HFFc6 (cell line): ENCODE measurements at places on chromosomes 16 and 17.

- no peak for DNase-seq
Observed at GRCh38 chr17:72587773-72588511, 467.1 kb downstream of the SOX9 start.

DNA sequence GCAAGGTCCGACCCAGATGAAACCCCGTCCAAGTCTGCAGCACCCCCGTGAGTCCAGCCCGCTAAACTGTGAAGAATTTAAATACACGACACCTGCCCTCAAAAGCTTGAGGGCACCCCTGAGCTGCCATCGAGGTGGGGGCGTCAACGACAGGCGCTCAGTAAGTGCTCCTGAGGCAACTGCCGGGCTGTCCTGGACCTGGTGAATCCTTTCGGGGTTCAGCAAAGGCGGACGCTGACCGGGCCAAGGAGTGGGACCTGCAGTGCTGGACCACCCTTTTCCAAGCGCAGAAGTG is 512 bp upstream of the ENDOV start:
- DNase-seq = no peak

DNA sequence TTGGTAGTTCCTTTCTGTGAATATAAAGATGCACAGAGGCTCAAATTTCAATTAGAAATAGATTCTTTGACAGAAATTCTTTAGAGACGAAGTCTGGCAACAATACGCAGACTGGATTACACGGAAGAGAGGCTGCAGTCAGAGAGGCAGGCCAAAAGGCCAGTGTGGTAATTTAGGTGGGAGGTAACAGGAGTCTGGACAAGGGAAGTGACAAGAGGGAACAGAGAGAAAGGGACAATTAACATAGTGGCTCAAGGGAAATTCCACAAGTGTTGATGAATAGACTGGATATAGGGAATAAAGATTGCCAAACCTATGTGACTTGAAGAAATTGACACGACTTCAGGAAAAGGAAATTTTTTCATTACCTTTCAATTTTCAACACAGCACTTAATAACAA is 54.6 kb downstream of the STX8 start:
- DNase-seq = no peak

DNA sequence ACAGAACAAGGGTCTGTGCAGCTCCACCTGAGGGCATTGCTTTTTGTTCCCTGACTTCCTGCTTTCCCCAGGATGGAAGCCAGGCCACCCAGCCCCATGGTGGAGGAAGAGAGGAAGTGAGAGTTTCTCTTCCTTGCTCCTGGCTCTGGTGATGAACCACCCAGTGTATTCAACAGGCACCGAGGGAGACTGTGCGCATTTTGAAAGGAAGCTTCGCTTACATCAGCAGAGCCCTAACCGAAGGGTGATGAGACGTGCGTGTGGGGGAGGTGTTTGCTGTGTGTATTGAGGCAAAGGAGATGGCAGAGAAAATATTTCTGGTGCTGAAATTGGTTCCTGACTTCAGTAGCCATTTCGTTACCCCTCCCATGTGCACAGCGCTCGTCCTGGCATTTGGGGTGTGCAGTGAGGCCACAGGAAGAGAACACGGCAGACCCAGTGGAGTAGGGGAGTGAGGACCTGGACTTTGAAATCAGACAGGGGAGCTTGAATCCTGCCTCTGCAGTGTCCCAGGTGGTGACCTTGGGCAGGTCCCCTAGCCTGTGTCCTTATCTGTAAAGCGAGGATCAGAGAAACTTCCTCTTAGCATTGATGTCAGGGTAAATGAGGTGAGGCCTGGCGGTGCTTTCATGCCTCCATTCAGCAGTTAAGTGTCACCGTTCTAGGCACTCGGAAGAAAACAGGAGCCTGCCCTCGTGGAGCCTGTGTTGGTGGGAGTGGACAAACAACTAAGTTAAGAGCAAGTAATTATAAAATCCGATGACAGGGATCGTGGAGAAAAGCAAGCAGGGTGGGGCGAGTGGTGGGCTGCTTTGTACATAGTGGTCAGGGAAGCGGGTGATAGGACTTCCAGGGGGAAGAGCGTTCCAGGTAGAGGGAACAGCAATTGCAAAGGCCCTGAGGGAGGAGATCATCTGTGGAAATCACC is 7.4 kb downstream of the CMIP start:
- no peak for DNase-seq

- DNase-seq = no peak
Observed at GRCh38 chr16:57091975-57092785, at the start of gene CPNE2. Gene CPNE2, plus strand, starts transcription at chr16:57092583. Its CDS starts 18,160 bp downstream, at chr16:57110743.

GRCh38 chr16:11121083-11121608 is 134.9 kb downstream of the SOCS1 start:
- no peak for DNase-seq

- no peak for DNase-seq
Observed at GRCh38 chr17:65893692-65894279, 298.1 kb downstream of the CEP112 start.

DNA sequence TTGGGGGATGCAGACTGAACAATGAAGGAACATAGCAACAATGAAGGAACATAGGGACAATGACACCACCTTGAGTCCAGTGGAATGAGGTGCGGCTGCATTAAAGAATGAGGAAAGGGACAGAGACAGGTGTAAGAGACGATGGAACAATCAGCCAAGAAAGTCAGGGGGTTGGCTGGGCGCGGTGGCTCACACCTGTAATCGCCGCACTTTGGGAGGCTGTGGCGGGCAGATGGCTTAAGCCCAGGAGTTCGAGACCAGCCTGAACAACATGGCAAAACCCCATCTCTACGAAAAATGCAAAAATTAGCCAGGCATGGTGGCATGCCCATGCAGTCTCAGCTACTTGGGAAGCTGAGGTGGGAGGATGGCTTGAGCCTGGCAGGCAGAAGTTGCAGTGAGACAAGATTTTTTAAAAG is 13.6 kb upstream of the CBFB start:
- no peak for DNase-seq

GRCh38 chr16:88528902-88529318 is 41.3 kb upstream of the ZC3H18 start:
- DNase-seq = no peak

GRCh38 chr17:45951941-45952340 is 47.1 kb upstream of the STH start:
- DNase-seq = no peak

DNA sequence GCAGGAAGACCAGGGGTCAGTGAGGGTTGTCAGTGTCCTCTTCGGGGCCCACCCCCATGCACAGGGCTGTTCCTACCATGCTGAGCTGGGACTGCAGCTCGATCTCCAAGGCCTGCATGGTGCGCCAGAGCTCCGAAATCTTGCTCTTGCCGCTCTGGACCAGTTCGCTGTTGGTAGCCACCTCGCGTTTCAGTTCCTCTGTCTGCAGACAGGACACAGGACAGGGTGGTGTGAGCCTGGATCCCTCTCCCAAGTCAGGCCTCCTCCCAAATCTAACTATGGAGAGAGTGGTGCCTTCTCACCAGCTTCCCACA is 90.9 kb downstream of the GOSR1 start:
- DNase-seq = no peak

- no peak for DNase-seq
Observed at GRCh38 chr17:7881276-7882054, 7.1 kb upstream of the CHD3 start.

DNA sequence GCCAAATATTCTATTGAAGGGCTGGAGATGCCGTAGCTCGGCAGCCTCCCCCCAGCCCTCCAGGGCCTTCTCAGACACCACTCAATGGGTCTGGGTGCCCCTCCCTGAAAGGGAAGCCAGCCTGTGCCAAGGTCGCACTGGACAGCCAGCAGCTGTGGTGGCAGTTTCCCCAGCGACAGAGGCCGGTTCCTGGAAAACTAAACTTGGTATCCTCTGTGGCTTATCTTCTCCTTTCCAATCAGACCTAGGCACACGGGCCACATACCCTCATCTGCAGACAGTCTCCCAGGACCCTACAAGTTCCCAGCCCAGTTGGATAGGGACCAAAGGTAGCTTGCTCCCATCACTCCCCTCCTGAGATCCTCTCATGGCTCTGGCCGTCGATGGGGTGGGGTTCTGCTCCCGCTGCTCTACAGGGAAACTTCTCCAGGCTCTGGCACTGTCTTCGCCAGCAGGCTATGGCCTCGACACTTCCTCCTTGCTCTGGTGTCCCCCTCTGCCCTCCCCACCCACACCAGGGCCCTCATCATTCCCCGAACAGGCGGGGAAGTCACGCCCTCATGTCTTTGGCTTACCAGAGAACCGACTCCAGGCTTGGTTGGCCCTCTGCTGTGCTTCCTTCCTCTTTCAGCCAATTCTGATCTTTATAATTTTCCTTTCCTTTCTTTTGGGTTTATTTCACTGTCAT is 18.3 kb upstream of the IL21R start:
- no peak for DNase-seq

DNA sequence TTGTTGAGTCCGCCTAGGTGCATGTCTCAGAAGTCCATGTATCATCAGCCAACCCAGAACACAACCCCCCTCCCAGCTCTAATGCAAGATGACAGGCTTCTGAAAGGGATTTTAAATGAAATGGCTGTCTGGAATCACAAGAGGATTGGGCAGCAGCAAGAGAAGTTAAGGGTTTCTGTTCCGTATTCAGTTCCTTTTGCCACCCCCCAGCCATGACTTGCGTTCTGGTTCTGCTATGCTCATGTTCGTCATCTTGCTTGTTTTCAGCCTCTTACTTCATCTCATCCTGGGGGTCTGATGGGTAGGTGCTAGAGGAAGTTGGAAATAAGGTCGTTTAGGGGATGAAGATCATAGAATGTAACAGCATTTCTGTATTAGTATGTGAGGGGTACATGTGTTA is 12.0 kb downstream of the MINK1 start:
- no peak for DNase-seq

GRCh38 chr16:69451166-69451565 is 26.7 kb downstream of the CYB5B start:
- peak; percentile 43 for DNase-seq

- no peak for DNase-seq
Observed at GRCh38 chr16:13885700-13886099, 34.3 kb upstream of the ERCC4 start.

DNA sequence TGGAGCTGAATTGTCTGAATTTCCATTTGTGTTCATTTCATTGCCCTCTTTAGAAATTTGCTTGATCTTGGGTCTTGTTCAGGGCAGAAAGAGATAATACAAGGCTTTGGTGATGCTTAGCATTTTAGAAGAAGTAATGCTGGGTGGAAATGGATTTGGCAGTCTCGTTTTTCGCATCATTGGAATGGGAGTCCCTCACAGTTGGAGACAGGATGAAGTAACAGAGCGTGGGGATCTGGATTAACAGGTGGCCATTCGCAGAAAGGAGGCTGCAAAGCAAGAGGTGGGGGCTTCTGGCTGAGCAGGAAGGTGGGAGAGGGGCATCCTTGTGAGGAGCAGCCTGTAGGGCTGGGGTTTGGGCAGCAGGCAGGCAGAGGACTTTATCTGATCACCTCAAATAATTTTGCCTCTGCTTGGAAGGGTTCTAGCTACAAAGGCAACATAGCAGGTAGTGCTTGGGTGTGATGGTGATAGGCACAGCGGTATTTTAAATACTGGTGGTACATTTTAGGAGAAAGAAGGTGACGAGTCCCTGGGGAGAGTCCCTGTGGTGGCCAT is 17.0 kb downstream of the KSR1 start:
- DNase-seq = no peak

DNA sequence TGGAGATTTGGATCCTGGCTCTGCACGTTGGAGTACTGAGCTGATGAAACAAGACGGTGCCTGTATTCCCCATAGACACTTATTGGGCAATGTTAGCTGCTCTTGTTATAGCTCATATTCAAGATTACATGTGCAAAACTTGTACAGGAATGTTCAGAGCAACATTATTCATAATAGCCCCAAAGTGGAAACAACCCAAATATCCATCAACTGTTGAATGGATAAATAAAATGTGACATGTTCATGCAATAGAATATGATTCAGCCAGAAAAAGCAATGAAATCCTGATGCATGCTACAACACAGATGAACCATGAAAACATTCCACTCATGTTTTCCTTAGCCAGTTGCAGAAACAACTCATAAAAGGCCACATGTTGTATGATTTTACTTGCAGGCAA is 5.7 kb upstream of the SDR42E1 start:
- no peak for DNase-seq

DNA sequence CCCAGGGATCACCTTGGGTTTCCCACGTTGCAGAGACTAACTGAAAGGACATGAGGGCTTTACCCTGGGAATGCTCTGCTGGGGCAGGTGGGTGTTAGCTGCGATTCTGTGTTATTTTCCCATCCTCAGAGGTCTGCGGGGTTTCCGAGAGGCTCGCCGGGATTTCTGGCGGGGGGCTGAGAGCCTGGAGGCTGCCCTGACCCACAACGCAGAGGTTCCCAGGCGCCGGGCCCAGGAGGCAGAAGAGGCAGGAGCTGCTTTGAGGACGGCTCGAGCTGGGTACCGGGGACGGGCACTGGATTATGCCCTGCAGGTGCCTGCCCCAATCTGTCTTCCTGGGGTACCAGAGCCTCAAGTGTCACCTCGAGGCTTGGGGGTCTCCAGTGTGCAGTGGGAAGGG is 6.9 kb downstream of the ACAP1 start:
- no peak for DNase-seq

- DNase-seq = no peak
Observed at GRCh38 chr16:67915831-67916723, 15.6 kb downstream of the CTRL start.

GRCh38 chr17:61997664-61998063 is 67.4 kb downstream of the MED13 start:
- DNase-seq = peak; percentile 75

- DNase-seq = no peak
Observed at GRCh38 chr16:79317521-79317920, 283.0 kb downstream of the MAF start.

DNA sequence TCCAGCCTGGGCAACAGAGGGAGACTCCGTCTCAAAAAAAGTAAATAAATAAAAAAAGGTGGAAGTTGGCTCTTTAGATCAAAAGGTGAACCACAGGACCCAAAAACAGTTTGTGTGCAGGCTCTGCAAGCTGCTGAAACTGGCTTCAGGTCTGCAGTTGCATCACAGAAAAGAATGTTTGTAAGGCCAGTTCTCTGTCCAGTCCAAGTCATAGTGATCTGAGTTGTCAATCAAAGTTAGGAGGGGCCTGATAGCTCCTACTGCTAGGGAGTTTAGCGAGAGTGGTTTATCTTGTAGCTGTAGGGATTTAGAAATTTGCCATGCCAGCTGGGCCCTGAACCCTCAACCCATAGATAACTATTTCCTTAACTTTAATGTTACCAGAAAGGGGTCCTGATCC is 101.2 kb upstream of the CACNG5 start:
- no peak for DNase-seq

DNA sequence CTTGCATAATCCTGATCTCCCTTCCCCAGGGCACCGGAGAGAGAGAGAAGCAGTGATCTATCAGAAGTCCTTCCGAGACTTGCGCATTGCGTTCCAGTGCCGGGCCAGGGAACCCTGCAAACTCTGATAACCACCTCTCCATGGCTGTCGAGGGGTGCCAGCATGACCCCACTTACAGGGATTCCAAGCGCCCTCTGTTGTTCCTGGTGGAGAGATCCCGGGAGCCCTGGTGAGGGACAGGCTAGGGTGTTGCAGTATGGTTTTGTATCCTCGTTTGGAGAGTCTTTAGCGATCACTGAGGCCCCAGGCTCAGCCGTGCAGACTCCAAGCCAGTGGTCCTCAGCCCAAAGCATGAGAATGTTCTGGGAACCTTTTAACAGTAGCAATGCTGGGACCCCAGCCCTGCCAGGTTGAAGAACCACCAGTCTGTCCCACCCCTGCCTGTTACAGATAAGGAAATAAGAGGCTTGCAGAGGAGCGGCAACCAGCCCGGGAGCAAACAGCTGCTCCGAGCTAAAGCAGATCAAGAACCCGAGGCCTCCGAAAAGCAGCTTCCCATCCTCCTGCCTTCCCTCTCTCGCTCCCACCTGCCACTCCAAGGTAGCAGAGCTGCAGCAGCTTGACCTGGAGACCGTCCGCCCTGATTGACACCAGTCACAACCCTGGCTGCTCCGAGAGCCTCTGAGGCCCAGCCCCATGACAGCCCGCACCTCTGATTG is 150.3 kb upstream of the RPL38 start:
- DNase-seq = no peak
